ENCODE measurements at places on chromosomes 7 and 10.

GRCh38 chr10:122261584-122261983 lies 9.5 kb upstream of the BTBD16 start:
- DNase-seq = no peak

DNA sequence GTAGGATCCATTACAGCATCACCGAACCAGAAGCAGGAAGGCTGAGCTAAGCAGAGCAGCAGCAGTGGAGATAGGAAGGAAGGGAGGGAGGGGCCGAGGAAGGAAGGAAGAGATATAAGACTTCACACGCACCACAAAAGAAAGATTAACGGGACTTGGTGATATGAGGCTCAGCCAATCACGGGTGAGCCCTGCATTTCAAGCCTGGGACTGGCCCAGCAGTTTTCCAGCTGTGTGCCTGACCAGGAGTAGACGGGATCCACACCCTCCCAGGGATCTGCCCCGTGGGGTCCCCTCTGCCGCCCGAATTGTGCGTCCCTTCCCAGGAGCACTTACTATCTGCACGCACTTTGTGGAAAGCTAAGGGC lies 16.2 kb downstream of the ATG9B start:
- DNase-seq = no peak

- DNase-seq = no peak
These were observed 67.2 kb downstream of the COBL start for GRCh38 chr7:51249187-51249945.

DNA sequence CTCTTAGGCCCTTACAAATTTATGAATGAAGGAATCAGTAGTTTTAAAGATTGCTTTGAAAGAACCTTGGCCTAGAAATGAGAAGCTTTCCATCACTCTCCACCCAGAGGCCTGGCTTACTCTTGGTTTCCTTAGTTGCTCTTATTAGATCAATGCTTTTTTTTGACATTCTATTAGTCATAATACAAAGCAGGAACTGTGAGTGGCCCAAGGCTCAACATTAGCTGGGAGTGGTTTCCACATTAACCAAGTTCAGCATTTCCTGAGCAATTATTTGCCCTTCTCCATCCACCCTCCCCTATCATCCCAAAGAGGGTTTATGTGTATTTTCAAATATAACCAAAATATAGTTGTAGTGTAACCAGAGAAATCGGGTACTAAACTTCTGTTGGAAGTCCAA lies 103.4 kb upstream of the FAM204A start:
- no peak for DNase-seq

DNA sequence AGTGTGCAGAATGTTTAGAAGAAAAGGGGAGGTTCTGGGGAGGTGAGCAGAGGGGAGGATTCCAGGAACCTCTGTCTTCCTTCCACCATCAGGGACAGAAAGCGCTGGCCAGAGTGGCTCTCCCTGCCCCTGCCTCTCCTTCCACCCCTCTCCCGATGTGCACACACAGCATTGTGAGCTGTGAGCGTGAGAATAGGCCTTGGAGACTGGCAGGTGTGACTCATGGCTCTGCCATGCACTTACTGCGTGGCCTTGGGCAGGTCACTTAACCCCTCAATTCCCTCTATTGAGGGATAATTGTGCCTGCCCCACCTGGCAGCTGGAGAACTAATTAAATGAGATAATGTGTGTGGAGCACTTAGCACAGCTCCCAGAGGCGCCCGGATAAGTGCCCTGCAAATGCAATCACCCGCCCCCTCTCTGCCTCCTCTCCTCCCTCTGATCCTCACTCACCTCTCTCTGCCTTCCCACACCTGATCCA lies 115.4 kb downstream of the ZMIZ1 start:
- DNase-seq = no peak

Data from DMS79 (cell line).